Stimulated activated CD8-positive, alpha-beta memory T cell treated with anti-CD3 and anti-CD28 coated beads, Interleukin-7, amount 100 ng/mL, for 4 hours (primary cell): ENCODE measurements at places on chromosomes 4 and X.

- no peak for DNase-seq
Measured at GRCh38 chrX:106933538-106933961, 13.3 kb downstream of the CLDN2 start.

DNA sequence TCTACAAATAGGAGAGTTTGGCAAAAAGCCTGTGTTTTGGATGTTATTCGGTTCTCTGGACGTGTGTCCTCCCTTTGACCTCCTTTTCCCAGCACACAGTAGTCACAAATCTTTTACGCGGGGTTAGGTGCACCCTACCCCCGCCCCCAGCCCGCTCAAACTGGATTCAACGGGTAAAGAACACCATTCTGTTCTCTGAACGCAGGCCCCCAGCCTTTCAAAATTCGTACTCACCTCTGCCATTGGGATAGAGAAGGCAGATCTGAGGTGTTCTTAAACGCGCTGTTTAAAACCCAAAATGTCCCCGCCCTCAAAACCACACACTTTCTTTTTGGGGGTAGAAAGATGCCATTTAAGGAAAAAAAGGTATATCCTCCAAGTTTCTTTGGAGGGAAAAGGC, 2.7 kb downstream of the LEF1 start:
- DNase-seq = no peak

GRCh38 chrX:2136848-2137247, 363.9 kb downstream of the DHRSX start:
- DNase-seq = no peak

GRCh38 chr4:40289366-40290188, 45.6 kb upstream of the CHRNA9 start:
- no peak for DNase-seq

GRCh38 chrX:1027133-1027532, 185.3 kb downstream of the CRLF2 start:
- DNase-seq = no peak

- DNase-seq = no peak
Measured at GRCh38 chr4:1558205-1558604, 125.9 kb downstream of the FAM53A start.

DNA sequence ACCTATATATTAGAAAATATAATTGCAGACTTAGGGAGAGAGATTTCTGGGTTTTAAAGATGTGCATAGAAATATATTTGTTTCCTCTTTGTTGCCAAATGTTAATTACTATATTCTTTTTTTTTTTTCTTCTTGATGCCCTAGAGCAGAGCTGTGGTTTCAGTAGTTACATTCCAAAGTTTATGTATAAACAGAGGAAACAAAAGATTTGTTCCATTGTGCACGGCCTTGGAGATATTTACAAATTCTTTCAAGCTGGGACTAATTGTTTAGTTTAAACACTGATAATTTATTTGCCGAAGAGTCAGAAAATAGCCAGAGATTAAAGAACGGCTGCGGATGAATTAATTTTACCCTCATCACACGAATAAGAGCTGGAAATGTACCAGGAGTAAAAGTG, 85.1 kb downstream of the USP46 start:
- DNase-seq = no peak

DNA sequence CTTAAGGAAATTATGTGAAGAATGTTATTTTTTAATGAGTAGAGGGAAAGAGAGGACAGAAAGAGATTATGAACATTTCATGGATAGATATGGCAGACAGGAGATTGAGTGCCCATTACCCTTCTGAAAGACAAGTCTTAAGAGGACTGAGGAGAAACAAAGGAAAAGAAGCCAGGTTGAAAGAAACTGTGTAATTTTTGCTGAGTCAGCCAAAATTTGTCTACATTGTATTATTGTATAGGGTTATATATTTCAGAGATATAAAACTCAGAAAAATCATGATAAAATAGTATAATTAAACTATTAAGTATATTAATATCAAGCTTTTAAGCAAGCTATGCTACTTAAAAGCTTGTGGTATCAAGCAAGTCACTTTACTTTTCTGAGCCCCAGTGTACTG, 4.9 kb downstream of the TMPRSS11B start:
- DNase-seq = no peak

DNA sequence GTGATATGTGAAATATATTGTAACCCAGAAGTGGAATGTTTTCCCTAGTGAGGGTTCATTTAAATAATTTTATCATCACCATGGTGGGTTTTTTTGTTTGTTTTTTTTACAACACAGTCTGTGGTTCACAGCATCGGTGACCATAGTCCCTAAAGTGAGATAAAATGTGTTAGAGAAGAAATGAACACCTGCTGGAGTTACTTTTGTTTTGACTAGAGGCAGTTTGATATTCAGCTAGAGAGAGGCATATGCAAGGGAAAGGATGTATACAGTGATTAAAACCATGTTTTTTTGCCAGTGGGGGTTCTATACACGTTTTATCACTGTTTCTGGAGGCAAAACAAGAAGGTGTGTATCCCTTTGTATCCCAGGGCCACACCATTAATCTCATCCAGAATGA, 541.5 kb downstream of the PCDH7 start:
- DNase-seq = no peak

- DNase-seq = no peak
Measured at GRCh38 chr4:102139932-102140331, 205.3 kb downstream of the SLC39A8 start.

GRCh38 chr4:3044870-3045819, 29.2 kb downstream of the HTT-AS start:
- peak; percentile 66 for DNase-seq

DNA sequence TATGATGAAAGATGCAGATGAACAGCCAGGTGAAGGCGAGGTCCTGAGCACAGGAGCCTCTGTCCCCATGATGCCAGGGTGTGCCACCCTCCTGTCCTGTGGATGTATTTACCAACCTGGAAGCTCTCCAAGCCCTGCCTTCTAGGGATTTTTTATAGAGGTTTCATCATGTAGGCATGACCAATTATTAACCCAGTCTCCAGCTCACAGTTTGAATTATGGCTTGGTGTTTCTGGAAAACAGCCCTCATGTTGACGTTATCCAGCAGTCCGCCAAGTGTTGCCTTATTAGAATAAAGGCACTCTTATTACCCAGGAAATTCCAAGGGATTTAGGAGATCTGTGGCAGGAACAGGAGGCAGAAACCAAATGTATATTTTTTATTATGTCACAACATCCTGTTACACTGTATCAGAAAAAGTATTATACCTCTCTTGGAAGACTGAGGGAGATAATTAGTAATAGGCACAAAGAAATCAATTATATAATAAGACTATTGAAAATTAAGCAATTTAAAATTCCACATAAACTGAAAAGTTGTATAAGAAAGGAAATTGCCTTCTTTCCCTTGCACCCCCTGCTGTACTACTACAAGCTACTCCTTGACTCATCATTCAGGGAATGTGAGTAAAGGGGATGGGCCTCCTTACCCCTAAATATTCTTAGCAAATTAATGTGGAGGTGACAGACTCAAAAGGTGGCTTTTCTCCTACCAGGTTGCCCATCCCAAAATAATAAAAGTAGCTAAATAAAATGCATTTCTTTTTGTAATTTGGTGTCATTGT, 129.6 kb downstream of the ZNF330 start:
- DNase-seq = no peak

GRCh38 chr4:184807256-184807655, 18.5 kb downstream of the ACSL1 start:
- DNase-seq = no peak

GRCh38 chr4:174586651-174587050, 64.4 kb upstream of the HPGD start:
- no peak for DNase-seq

GRCh38 chrX:136204571-136204970, 46.6 kb downstream of the MAP7D3 start:
- no peak for DNase-seq

GRCh38 chrX:17608888-17609287, 128.4 kb upstream of the SCML1 start:
- no peak for DNase-seq

- DNase-seq = peak; percentile 6
Measured at GRCh38 chrX:65750674-65751469, 83.4 kb downstream of the MSN start.

DNA sequence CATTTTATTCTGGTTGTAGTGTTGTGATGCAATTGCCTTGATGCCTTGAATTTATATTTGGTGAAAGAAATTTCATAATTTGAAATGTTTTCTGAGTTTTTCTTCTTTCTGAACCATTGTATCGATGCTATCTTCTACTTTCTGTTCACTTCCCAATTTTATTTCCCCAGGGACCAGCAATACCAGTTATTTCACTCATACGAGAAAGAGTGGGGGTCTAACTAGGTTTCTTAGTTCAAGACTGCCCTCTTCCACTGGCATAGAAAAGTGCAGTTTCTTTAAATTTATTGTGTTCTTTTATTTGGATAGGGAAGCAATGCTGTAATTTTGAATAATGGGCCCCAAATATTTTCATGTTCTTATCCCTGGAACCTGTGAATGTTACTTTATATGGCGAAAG, 544.0 kb upstream of the ADGRL3 start:
- no peak for DNase-seq

- DNase-seq = no peak
Measured at GRCh38 chr4:177092807-177093206, 216.9 kb upstream of the NEIL3 start.

GRCh38 chrX:39855748-39856129, 242.0 kb downstream of the BCOR start:
- DNase-seq = peak; percentile 80

GRCh38 chr4:151679231-151679630, 81.6 kb downstream of the GATB start:
- no peak for DNase-seq

DNA sequence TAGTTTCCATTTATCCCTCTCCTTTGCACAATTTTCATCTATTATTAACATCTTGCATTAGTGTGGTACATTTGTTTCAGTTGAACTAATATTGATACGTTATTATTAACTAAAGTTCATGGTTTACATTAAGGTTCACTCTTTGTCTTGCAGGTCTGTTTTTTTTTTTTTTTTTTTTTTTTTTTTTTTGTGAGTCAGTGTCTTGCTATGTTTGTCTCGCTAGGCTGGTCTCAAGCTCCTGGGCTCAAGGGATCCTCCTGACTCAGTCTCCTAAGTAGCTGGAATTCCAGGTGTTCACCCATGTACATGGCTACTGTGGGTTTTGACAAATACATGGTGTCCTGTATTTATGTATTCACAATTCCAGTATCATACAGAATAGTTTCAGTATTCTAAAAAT, 6.8 kb downstream of the TBC1D19 start:
- DNase-seq = no peak

DNA sequence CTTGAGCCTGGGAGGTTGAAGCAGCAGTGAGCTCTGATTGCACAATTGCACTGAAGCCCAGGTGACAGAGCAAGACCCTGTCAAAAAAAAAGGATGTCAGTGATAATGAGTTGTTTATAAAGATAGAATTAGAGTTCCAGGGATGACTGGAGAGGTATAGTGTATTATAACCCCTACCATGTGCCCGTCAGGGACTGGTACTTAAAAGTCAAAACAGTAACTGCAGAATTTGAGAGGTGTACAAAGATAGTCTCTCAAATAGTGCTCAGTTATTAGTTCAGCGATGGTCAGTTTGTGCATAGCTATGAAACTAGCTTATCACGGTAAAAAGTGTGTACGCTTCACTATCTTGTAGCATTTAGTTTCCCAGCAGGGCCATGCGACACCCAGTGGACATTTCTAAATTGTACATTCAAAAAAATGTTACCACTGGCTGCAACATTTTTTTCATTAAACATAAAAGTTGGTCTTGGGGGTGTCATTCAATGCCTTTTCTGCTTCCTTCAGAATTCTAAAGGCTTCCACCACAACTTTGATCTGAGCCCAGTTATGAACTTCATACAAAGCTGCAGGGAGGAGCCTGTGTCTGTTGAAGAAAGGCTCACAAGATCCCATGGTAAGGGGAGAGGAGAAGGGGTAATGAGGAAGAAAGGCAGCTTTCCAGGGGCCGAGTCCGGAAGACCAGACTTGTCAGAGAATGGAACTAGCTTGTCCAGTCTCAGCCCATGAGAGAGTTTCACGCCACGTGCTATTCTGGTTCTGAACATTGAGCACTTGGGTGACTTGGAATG, 9.2 kb upstream of the GYG2 start:
- no peak for DNase-seq

- no peak for DNase-seq
Measured at GRCh38 chrX:48569958-48570357, 4.3 kb upstream of the RBM3 start.

- no peak for DNase-seq
Measured at GRCh38 chrX:126982158-126982557, 162.6 kb downstream of the PRR32 start.

GRCh38 chr4:8639021-8639420, 46.5 kb downstream of the CPZ start:
- no peak for DNase-seq

DNA sequence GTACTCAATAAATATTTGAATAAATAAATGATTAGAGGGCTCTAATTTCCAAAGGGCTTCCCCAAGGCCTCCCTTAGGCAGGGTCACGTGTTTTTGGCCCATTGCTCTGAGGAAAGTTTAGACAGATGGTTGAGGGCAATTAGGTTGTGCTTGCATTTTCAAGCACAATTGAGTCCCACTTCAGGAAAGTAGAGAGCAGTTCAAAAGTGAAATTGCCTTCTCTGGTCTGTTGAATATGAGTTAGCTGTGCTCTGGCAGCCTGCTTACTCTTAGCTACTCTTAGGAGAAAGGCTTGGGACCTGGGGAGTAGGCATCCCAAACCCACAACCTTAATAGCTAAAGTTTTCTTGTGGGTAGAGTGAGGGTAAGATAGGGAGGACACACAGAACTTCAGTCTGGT, 9.0 kb upstream of the DRP2 start:
- no peak for DNase-seq

GRCh38 chrX:48890934-48891401, 6.6 kb downstream of the TIMM17B start:
- DNase-seq = no peak

DNA sequence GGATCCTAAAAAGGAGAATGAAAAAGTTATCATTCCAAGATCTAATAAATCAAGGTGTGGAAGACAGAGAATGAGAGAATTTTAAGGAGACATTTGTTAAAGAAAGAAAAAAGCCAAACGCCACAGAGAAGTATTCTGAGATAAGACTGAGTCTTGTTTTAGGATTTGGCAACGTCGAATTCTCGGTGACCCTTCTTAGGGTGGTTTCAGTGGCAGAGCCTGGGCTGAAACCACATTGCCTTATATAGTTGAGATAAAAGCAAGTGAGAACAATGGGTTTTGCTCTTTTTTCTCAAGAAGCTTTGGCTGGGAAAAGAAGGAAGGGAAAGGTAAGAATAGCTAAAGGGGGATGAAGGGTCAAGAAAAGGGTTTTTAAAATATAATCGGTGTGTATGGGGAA, 209.4 kb downstream of the VEGFC start:
- DNase-seq = no peak

- no peak for DNase-seq
Measured at GRCh38 chr4:155954118-155954685, 536 bp upstream of the CTSO start.

DNA sequence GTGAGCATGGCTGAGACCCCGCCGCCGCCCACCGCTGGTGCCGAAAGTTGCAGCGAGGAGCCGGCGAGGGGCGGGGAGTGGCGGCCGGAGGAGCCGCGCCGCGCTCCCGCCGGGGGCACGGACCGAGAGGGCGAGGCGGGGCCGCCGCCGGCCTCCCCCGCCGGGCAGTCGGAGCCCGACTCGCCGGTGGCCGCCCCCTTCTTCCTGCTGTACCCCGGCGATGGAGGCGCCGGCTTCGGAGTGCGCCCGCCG, 16.5 kb downstream of the UTP3 start:
- DNase-seq = no peak

- no peak for DNase-seq
Measured at GRCh38 chr4:16192057-16192456, 34.2 kb downstream of the TAPT1 start.

- no peak for DNase-seq
Measured at GRCh38 chr4:149885896-149886295, 70.3 kb upstream of the IQCM start.

- DNase-seq = no peak
Measured at GRCh38 chrX:37943554-37944344, 62.6 kb upstream of the SYTL5 start.
